CD4-positive, alpha-beta T cell treated with Interleukin-10 for 1 hour (primary cell): ENCODE measurements at places on chromosomes 11 and 22.
A peak's percentile ranks its signal among the peaks of the same experiment; 100 is the strongest.

GRCh38 chr22:17007257-17007656 lies 765 bp downstream of the GAB4 start:
- no peak for DNase-seq

DNA sequence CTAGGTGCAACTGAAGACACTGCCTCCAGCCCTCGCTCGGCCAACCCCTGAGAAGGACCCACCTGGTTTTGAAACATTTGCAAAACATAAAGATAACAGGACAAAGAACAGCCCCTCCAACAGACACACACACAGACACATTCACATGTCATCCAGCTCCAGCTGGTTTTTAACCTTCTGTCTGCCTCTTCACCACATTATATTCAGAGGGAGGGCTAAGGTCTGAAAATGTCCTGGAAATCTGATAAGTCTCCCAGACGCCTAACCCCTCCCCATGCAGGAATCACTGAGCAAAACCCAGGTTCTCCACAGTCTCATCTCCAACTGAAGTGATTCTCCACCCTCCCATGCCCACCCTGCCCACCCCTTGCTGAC lies 29.4 kb downstream of the PACSIN2 start:
- no peak for DNase-seq

GRCh38 chr11:11309906-11310305 lies 43.1 kb downstream of the CSNK2A3 start:
- no peak for DNase-seq

DNA sequence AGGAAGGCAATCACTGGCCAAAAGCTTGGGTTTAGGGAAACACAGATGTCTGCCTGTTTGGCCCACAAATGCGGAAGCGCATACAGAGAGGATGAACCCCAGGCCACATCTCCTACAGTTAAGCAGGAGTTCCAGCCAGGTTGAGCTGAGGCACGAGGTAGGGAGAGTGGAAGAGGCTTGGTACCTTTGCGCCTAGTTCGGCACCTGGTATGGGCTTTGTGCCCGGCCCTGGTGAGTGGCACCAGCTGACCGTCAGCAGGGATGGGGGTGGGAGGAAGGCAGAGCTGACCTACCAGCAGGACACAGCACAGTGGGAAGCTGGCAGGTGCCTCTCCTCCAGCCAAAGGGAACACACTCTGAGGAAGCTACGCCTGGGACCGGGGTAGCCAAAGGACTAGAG lies 57.6 kb downstream of the KCNC1 start:
- DNase-seq, result no peak

- no peak for DNase-seq
Observed at GRCh38 chr11:60242740-60243239, at the start of gene MS4A4E. Gene MS4A4E (minus strand): TSS chr11:60243137. CDS start chr11:60230055, 13,082 bp downstream.

DNA sequence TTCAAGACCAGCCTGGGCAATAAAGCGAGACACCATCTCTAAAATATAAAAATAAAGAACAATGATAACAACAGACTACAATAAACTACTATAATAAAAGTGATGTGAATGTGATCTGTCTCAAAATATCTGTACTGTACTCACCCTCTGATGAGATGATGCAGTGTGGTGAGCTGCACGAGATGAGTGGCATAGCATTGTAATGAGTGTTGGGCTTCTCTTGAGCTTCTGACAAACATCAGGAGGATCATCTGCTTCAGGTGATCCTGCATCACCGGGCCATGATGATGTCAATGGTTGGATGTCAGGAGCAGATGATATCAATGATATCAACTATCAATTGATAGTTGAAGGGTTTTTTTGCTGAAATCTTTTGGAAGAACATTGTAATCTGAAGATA lies 52.4 kb upstream of the INCENP start:
- DNase-seq, result no peak

DNA sequence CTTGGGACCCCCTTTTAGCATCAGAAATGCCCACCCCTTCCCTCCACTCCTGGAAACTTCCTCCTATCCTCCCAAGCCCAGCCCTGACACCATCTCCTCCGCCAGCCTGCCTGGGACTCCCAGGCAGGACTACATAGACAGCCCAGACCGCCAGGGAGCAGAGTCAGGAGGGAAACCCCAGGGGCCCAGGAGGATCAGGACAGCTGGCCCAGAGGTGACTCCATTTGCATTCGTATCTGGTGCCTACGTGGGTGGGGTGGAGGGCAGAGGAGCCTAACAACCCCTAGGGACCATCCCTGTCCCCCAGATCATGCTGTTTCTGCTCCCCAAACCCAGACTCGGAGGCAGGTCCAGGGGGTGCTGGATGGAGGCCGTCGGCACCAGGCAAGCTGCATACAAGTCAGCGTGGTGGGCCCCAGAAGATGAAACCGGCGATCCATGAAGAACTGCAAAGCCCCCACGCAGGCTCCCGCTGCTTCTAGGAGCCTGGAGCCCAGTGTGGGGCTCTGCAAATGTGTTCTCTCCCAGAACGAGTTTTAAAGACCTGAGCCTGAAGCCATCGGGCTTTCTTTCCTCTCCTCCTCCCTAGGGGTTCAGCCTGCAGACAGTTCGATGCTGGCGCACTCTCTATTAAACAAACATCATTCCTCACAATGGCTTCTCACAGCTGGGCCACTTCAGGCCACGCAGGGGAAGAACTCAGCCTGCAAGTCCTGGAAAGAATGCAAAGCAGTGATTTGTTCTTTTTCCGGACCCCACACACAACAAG lies 1506.8 kb downstream of the BRD1 start:
- no peak for DNase-seq

- no peak for DNase-seq
Observed at GRCh38 chr22:43846966-43847365, 15.3 kb downstream of the SULT4A1 start.

- no peak for DNase-seq
Observed at GRCh38 chr22:43377896-43378704, 33.7 kb upstream of the MPPED1 start.

DNA sequence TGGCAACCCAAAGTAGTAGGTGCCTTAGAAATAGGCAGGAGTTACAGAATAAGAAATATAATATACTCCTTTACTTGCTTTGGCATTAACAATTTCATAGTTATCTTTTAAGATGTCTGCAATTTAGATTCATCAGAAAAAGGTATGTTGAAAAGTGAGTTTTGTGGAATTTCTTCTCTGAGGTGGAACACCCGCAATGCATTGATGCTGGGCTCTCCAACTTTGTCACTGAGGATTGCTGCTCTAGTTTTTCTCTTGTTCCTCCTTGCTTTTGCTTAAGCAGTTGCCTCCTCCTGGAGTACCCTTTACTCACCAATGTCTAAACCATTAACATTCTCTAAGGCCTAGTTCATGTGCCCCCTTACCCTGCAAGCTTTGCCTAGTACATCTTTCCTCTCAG lies 14.1 kb upstream of the ME3 start:
- DNase-seq, result no peak

DNA sequence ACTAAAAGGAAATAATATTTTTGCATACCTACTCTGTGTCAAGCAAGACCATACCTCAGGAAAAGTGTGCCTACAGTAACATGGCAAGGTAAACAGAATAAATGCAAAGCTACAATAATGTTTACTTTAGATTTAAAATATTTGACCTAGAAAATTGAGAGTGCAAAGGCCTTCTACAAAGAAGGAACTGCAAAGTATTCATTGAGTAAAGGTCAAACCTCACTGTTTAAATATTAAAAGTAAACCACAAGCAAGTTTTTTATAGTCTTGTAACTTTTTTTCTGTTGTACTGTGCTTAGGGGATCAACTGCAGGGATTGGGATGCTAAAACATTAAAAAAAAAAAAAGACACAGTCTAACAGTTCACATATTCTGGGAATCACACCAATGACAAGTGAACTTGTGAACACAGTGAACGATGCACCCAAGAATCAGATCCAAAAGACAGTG lies 48.8 kb downstream of the CWF19L2 start:
- DNase-seq, result no peak

GRCh38 chr11:66918741-66919140 lies 39.4 kb downstream of the PC start:
- no peak for DNase-seq

DNA sequence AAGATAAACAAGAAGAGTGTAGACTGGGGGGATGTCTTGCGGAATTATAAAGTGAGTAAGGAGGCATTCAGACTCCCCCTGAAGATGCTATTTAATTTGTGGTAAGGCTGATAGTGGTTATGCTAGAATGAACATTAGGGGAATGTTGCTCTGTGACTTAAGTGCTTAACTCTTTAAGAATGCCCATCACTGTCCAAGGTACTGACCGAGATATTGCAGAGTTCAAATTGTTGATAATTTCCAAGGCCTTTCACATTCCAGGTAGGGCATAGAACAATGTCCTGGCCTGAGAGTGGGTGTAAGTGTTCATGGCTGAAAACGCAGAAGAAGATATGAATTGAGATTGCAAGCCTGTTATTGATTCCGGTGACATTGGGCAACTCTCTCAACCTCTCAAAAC lies 90.3 kb upstream of the SEZ6L start:
- no peak for DNase-seq

- DNase-seq, result no peak
Observed at GRCh38 chr11:131354251-131354701, 16.1 kb upstream of the NTM start.

DNA sequence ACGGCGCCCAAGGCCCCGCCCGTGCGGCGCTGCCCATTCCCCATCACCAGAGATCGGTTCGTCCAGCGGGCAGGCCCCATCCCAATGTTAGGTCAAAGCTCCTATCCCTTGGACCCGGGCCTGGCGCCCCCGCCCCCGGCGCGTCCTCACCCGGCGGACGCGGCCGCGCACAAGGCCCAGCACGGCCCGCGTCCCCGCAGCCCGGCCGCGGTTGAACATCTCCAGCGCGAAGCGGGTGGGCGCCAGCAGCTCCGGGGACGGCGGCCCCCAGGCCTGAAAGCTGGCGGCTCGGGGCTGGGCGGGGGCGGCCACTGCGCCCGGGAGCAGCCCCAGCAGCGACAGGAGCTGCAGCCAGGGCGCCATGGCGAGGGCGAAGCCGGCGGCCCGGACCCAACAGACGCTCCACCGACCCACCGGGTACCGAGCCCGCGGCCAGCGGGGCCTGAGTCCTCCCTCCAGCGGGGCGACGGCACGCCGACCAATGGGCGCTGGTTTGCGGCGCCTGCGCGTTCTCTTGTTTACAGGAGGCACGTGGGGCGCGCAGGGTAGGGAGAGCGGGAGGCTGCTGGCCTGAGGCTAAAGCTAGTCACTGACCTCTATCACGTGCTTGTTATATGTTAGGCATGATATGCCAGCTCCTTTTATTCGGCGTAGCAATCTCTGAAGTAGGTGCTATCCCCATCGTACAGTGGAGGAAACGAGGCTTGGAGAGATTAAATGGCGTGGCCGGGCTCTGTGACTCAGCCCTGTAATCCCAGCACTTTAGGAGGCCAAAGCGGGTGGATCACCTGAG lies at the start of gene CTSF:
Gene CTSF (minus strand): TSS at position 483 of the 793 bp plus-strand sequence. CDS start 120 bp downstream, at position 363.
- peak; percentile 79 for DNase-seq

- no peak for DNase-seq
Observed at GRCh38 chr11:111535281-111535680, 5.2 kb upstream of the LAYN start.

GRCh38 chr11:126495281-126496220 lies 140.1 kb downstream of the ST3GAL4 start:
- DNase-seq, result no peak

- peak; percentile 38 for DNase-seq
Observed at GRCh38 chr22:38570779-38571364, 889 bp upstream of the DMC1 start.

DNA sequence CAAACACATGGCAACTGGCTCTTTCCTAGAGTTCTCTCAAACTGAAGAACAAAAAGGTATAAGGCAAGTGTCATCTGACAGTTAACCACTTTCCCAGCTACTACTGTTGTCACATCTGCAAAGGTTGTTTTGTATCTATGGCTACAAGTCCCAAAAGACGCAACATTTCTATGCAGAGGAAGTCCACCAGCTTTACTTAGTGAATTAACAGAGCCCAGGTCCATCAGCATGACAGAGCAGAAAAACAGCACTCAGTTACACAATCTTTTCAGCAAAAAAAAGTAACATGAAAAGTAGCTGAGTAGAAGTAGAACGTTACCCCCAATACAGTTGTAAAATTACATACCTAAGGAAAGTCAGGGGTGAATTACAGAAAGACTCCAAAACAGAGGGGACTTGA lies 12.1 kb downstream of the CPSF7 start:
- DNase-seq, result no peak

- DNase-seq, result no peak
Observed at GRCh38 chr11:31303644-31304180, 65.8 kb downstream of the DCDC1 start.

DNA sequence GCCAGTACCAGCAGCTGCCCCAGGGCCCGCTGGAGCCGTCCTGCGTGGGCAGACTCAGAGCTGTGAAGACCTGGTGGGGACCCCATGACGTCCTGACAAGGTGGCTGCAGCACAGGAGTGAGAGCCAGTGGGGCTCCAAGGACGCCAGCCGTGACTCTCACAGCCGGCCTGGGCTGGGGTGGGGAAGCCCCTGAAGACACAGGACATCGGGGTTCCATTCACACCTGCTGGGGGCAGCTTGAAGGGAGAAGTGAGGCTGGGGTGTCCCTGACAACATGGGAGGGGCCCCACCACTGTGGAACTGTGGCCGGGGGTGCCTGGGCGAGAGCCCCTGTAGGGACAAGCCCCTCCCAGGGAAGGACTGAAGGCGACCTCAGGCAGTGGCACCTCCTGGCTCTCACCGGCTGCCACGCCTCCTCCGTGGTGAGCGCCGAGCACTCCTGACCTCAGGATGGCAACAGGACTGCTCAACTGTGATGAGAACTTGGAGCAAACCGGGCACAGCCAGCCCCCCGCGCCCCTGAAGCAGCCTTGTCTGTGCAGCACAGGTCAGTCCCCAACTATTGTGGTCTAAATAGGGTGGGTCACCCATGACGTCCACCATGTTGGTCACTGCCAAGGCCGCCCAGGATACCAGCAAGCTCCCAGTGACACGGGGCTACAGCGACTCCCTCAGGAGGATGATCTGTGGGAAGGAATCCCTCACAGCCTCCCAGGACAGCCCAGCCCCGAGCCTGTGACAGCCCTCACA lies 22.7 kb upstream of the IL17REL start:
- DNase-seq, result no peak

DNA sequence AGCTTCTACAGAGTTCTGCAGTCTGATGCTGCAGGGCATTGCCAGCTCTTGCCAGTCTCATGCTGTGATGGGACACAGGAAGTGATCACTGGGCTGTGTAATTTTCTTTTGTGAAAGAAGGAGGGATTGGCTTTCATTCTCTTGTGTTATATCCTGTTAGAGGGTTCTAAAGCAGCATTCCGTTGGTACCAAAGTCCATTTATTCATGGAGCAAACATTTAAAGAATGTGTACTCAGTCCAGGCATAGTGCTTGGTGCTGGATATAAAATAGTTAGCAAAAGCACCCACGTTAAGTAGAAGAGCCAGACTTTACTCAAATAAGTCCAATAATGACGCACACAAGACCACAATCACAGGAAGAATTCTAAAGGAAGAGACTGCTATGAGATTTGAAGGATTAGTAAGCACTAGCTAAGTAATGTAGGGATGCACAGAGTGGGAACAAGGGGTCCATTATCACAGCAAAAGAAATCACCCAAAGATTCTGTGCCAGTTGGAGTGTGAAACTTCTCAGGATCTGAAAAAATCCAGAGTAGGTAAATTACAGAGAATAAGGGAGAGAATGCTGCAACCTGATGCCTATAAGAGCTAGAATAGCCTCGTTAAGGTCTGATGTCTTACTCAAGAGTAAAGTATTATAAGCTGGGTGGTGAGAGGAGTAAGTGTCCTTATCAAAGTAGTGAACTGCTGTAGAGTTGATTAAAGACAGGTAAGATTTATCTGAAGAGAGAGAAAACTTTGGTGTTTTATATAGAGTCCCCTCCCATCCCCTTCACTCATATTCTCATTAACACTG lies 728.3 kb downstream of the METTL15 start:
- DNase-seq, result no peak
